ENCODE measurements at places on chromosomes 6 and 20.

DNA sequence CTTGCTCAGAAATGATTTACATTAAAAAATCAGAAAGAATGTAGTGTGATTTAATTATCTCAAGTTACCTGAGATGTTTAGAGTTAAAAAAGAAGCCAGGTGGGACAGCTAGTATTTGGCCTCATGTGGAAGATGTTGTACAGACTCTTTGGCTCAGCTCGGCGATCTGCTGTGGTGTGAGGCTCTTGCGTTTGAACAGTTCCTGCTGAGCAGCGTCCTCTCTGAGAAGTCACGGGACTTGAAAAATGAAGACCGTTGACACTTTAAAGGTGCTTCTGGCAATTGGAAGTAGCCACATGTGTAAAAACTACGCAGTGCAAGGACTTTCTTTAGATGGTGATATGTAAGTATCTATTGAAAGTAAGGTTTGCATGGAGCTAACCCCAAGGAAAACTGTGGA, 169.0 kb downstream of the BACH2 start:
- no peak for DNase-seq

- DNase-seq: no peak
These were observed 103.4 kb upstream of the AHI1 start for GRCh38 chr6:135600931-135601330.

- no peak for DNase-seq
These were observed 97.3 kb downstream of the NRSN1 start for GRCh38 chr6:24223115-24223919.

GRCh38 chr6:27312146-27312949, at the start of gene POM121L2:
TSS of gene POM121L2 (minus strand) at chr6:27312273. CDS start at chr6:27312170, 103 bp downstream.
- peak; percentile 55 for DNase-seq

- peak; percentile 40 for DNase-seq
These were observed 22.7 kb upstream of the MLN start for GRCh38 chr6:33826537-33826936.

DNA sequence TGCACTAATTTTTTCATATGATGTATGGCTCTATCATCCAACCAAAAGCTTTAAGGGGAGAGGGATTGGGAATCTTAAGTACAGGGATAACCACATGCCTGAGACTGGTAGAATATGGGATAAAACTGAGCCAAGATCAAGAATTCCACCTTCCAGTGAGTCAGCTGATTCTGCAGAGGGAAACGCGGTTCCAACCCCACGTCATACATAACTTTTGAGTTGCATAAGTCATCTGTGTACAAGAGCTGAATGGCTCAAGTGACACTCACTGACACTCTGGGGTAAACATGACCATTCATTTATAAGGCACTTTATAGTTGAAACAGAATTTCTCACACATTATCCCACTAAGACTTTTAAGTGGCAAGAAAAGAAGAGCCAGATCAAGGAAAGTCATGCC, 16.4 kb downstream of the TRIM27 start:
- DNase-seq: no peak

GRCh38 chr6:68007717-68008116, 627.4 kb upstream of the ADGRB3 start:
- no peak for DNase-seq

DNA sequence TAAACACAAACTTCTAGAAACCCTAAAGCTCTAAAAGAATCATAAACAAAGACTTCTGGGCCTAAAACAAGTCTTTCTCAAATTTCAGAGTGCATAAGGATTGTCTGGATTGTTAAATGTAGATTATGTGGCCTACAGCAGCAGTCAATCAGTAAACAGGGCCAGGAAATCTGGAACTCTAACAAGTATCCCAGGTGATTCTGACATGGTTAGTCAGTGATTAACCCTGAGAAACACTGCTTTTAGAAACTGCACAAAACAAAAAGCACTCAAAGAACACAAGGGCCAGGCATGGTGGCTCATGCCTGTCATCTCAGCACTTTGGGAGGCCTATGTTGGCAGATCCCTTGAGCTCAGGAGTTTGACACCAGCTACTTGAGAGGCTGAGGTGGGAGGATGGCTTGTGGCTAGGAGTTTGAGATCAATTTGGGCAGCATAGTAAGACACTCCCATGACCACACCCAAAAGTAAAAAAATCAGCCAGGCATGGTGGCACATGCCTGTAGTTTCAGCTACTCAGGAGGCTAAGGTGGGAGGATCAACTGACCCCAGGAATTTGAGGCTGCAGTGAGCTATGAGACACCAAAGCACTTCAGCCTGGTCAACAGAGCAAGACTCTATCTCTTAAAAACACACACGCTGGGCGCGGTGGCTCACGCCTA, 5.9 kb downstream of the MED20 start:
- DNase-seq: no peak

DNA sequence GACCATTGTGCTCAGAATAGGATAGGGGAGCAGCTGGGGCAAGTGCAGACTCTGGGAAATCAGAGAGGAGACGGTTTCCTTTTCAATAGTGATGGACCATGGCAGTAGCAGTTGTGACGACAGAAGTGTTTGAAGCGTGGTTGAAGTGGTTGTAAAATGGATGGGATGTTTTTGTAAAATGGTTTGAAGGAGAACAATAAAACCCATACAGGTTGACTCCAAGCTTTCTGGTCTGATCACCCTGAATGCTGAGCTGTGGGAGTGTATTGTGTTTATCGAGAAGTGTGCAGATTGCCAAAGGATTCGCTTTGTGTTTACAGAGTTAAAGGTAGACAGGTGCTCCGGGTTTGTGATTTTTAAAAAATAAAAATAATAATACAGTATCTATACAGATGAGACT, 255.2 kb upstream of the SULF2 start:
- DNase-seq: no peak

GRCh38 chr6:170463101-170463721, 89.9 kb downstream of the PSMB1 start:
- DNase-seq: no peak

GRCh38 chr6:168609026-168609685, 168.2 kb downstream of the SMOC2 start:
- DNase-seq: no peak
